Small intestine (tissue), 16 donors: ENCODE measurements at places on chromosomes 4 and X. TPM values are rescaled to one million over a fixed set of nuclear protein-coding genes. Genes with fewer than 3 reads are reported as not detected.

DNA sequence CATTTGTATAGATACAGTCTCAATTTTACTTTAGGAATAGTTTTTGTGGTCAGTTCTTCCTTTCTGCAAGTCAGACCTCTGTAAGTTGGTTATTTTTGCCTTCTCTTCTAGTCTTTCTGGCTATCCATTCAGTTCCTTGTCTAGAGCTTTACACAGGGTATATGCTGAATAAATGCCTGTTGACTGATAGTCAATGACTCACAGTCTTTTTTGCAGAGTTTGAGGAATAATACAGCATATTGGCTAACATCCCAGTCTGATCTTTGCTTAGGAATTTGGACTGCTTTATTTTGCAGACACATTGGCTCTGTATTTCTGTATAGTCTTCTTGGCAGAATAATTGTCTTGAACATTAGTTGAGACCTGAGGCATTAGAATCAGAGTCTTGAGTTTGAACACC lies 132.4 kb downstream of the MAGEC1 start:
- H3K4me1 ChIP-seq = no peaks in the 10 kb centered on the region
- H3K27ac ChIP-seq = no peak overlapping the region
- H3K36me3 ChIP-seq = no peaks in the 10 kb centered on the region
- H3K4me3 ChIP-seq = no peak overlapping the region
- DNase-seq = no peak

DNA sequence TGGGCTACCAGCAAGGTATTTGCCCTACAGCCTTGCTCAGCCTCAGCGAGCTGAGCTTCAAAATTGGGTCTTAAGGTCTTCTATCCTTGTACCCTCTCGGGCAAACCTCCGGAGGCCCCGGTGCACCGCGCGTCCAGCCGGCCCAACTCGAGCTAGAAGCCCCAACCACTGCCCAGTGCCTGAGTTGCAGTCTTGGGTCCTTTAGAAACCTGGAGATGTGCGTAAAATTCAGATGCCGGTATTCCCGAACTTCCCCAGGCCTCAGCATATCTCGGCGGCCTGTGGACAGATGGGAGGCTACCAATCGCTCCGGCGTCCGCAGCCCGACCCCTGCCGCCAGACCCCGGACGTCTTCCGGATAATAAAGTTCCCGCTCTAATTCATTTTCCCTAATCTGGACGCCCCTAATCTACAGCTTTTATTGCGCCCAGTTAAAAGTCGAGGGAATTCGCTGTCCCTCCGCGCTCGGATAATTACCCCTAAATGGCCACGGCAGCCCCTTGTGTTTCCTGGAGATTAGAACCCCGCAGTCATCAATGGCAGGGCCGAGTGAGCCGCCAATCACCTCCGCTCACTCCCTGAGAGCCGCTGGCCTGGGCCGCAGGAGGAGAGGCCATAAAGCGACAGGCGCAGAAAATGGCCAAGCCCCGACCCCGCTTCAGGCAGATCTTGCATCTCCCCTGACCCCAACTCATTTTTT lies 1.5 kb upstream of the MSX1 start:
- no peak overlapping the region for H3K27ac ChIP-seq
- H3K36me3 ChIP-seq = no peaks in the 10 kb centered on the region
- H3K4me3 ChIP-seq = no peak overlapping the region
- H3K4me1 ChIP-seq = peaks cover 2% of the 10 kb centered on the region
- peaks cover 93% of the 10 kb centered on the region for H3K27me3 ChIP-seq
- DNase-seq = peak; percentile 17

DNA sequence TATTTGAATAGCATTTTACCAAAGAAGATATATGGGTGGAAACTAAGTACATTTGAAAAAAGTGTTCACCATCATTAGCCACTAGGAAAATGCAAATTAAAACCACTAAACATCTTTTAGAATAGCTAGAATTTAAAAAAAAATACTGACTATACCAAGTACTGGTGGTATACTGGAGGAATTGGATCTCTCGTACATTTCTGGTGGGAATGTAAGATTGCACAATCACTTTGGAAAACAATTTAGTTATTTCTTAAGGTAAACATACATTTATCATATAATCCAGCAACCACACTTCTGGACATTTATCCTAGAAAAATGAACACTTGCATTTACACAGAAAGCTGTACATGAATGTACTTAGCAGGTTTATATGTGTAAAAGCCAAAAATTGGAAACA lies 303.5 kb downstream of the MID1IP1 start:
- no peaks in the 10 kb centered on the region for H3K4me1 ChIP-seq
- H3K36me3 ChIP-seq = no peaks in the 10 kb centered on the region
- no peak overlapping the region for H3K4me3 ChIP-seq
- H3K27me3 ChIP-seq = no peaks in the 10 kb centered on the region
- no peak overlapping the region for H3K27ac ChIP-seq
- DNase-seq = no peak

DNA sequence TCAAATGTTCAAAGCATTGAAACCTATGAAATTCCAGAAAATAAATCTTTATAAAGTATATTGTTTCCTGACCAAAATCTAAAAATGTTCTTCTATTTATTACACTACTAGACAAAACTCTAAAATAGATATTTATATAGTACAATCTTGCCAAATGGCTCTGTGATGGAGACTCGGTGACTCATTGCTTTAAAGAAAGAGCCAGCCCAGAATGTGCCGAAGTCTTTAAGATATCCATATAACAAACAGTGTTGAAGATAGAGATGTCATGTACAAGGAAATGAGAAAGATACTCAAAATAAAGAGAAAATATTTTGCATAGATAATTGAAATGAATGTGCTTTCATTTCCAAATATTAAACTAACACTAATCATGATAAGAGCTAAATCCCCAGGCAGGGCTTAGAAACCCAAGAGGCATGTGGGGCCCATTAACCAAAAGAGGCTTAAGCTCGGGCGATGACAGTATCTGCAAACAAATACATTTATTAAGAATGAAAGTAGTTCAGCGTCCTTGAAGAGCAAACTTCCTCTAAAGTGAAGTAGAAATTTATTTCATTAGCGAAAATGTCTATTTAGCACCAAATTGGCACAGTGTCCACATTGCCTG lies 102.1 kb upstream of the FAM9B start:
- H3K36me3 ChIP-seq = no peaks in the 10 kb centered on the region
- no peaks in the 10 kb centered on the region for H3K4me1 ChIP-seq
- DNase-seq = no peak

DNA sequence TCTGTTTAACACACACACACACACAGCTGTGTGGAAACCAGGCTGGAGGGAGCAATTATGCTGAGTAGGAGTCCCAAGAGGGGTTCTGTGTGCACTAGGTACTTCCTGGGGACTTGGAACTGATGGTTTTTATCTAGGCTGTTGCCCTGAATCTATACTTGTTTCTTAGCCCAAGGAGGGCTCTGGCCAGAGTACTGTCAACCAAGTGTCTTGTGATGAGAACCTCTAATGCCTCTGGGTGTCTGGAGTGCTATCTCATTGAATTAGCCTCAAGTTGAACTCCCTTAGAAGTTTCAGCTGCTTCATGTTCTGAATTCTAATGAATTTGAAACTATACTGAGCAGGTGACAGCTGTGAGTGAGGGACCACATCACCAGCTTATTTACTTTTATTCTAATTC lies 16.6 kb downstream of the ARHGAP24 start:
- H3K4me1 ChIP-seq = no peaks in the 10 kb centered on the region
- H3K27ac ChIP-seq = no peak overlapping the region
- H3K36me3 ChIP-seq = no peaks in the 10 kb centered on the region
- H3K4me3 ChIP-seq = no peak overlapping the region
- DNase-seq = no peak

GRCh38 chrX:12970691-12971202 lies 4.2 kb upstream of the TMSB4X start:
- peak overlapping the region; percentile 40 for H3K27ac ChIP-seq
- peak; percentile 73 for DNase-seq
- no peak overlapping the region for H3K4me3 ChIP-seq
- H3K36me3 ChIP-seq = peaks cover 2% of the 10 kb centered on the region
- H3K4me1 ChIP-seq = no peaks in the 10 kb centered on the region

- DNase-seq = peak; percentile 23
- no peaks in the 10 kb centered on the region for H3K36me3 ChIP-seq
- no peak overlapping the region for H3K4me3 ChIP-seq
Measured at GRCh38 chrX:133375615-133376340, 39.5 kb downstream of the GPC4 start.

DNA sequence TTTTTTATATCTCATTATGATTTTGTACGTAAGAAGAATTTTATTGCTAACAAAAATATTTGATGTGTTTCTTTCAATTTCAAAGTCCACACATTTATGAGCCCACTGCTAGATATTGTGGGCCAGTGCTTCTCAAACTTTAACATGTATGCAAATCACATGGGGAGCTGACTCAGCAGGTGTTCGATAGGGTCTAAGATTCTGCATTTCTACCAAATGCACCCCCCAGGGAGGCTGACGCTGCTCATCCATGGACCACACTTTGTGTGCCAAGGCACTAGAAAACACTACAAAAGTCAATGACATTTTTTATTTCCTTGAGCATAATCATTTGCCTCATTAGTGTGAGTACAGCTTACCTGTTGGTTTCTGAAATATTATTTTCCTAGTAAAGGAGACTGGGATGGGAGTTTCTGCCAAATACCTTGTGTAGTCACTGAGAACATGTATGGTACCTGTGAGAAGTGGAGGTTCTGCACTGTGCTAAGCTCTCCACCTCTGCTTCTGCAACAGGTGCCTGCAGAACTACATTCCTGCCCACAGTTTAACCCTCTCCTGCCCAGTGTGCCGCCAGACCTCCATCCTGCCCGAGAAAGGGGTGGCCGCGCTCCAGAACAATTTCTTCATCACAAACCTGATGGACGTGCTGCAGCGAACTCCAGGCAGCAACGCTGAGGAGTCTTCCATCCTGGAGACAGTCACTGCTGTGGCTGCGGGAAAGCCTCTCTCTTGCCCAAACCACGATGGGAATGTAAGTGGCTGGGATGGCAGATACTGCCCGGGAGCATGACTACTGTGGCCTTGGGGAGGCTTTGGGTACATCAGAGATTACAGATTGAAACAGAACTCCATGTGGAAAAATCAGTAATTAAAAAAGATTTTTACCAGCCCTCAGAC lies 68.9 kb upstream of the MND1 start:
- peak overlapping the region; percentile 79 for H3K27ac ChIP-seq
- H3K27me3 ChIP-seq = no peaks in the 10 kb centered on the region
- H3K4me3 ChIP-seq = no peak overlapping the region
- H3K36me3 ChIP-seq = peaks cover 6% of the 10 kb centered on the region

- no peak for DNase-seq
- H3K27me3 ChIP-seq = no peaks in the 10 kb centered on the region
- no peak overlapping the region for H3K4me3 ChIP-seq
- H3K36me3 ChIP-seq = no peaks in the 10 kb centered on the region
Measured at GRCh38 chrX:114038358-114038757, 545.5 kb upstream of the HTR2C start.

DNA sequence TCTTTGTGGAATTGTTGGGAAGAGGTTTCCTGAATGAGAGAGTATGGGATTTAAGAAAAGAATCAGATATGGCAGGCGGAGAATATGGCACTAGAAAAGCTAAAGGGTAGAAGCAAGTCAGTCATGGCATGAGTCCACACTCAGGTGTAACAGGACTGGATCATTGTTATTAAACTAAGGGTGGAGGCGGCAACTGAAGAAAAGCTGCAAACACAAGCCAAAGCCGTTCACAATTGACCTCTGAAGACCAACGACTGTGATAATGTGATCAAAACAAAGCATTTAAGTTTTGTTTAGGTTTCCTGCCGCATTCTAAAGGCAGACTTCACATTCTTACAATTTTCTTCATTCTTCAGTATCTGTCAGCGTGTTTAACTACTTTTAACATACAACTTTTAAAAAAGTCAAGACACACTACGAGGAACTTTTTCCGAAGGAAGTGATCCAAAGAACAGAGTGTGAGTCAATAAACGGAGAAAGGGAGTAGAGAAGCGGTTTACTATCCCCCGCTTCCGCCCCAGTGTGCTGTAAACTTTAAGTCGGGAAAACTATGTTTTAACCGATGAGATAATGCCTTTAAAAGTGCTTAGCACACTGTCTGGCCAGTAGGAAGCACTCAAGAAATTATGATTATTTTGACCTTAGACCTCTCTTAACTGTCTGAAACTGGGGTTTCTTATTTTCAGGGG lies 909 bp upstream of the SLAIN2 start:
- peak overlapping the region; percentile 17 for H3K4me3 ChIP-seq
- peak overlapping the region; percentile 95 for H3K27ac ChIP-seq
- H3K27me3 ChIP-seq = no peaks in the 10 kb centered on the region
- DNase-seq = peak; percentile 71

DNA sequence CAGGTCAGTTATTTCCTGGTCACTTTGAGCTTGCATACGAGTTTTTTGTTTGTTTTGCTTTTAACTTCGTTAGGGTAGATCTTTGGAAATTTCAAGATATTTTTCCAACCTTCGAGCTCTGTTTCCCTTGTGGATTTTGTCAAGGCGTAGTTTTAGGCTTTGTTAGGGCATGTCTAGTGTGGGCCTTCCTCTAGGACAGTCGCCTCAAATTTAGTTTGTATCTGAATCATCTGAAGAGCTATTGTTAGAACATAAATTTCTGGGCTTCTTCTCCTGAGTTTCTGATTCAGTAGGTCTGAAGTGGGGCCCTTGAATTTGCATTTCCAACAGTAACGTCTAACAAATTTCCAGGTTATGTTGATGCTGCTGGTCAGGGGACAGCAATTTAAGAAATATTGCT lies 48.8 kb upstream of the RBM47 start:
- H3K4me3 ChIP-seq = no peak overlapping the region
- DNase-seq = no peak
- no peaks in the 10 kb centered on the region for H3K36me3 ChIP-seq
- H3K4me1 ChIP-seq = no peaks in the 10 kb centered on the region

DNA sequence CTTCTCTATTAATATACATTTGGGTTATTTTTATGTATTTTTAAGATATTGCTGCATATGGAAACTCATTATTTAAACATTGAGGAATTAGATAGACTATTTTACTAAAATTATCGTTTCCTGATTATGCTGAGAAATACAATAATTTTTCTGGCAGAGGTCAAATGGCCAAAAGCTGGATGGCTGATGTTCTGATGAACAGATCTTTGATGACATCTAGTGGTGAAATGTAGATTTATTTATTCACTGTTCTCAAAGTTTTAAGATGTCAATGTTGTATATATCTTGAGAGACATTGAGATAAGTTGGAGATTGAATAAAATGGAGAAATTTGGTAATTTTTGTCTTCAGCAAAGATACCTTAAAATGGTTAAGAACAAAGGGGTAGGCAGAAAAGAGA lies 96.2 kb downstream of the UGT8 start:
- H3K4me3 ChIP-seq = no peak overlapping the region
- no peak overlapping the region for H3K27ac ChIP-seq
- peak; percentile 49 for DNase-seq
- H3K4me1 ChIP-seq = no peaks in the 10 kb centered on the region

- no peaks in the 10 kb centered on the region for H3K4me1 ChIP-seq
- H3K27me3 ChIP-seq = no peaks in the 10 kb centered on the region
- H3K4me3 ChIP-seq = no peak overlapping the region
- H3K36me3 ChIP-seq = no peaks in the 10 kb centered on the region
Measured at GRCh38 chr4:140702096-140702757, 54.0 kb downstream of the TBC1D9 start.

The SPINK2 gene
- 7.0 TPM for polyA plus RNA-seq

The TRIM2 gene
- 22.7 TPM for polyA plus RNA-seq

The COL4A6 gene
- polyA plus RNA-seq = 0.43 TPM

The H2AZ1 gene
- polyA plus RNA-seq = 627 TPM

The SATL1 gene
- polyA plus RNA-seq = 0.04 TPM

The AVPR2 gene
- 0.31 TPM for polyA plus RNA-seq

The S100G gene
- 28.9 TPM for polyA plus RNA-seq

The ENPEP gene
- polyA plus RNA-seq = 26.9 TPM
